ENCODE measurements at places on chromosomes 11 and 22.
A peak's percentile ranks its signal among the peaks of the same experiment; 100 is the strongest.

GRCh38 chr11:114293201-114293711 lies 2.9 kb upstream of the NNMT start:
- DNase-seq, result no peak

DNA sequence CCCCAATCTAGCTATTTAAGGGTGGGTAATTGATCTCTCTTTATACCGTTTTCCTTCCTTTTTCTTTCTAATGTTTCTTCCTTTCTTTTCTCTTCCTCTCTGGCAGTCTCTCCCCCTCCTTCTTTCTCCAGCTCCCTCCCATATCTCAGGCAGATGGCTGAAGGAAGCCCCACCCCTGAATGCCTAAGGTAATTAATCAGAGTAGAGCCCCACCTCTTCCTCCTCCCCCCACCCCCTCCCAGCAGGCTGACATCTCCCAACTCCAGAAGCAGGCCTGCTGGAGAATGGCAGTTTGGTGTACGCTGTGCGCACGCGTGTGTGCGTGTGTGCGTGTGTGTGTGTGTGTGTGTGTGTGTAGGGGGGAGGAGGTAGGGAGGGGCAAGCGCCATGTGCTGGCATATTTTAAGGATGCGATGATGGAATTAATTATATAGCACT lies 122.6 kb downstream of the APOL5 start:
- peak; percentile 54 for DNase-seq

- DNase-seq, result no peak
Observed at GRCh38 chr11:124891373-124891861, 6.2 kb downstream of the ROBO4 start.

- DNase-seq, result no peak
Observed at GRCh38 chr22:35189559-35189958, 67.7 kb upstream of the HMGXB4 start.

- no peak for DNase-seq
Observed at GRCh38 chr11:32374261-32374711, 61.1 kb downstream of the WT1 start.

GRCh38 chr11:26227301-26227746 lies 104.6 kb upstream of the ANO3 start:
- DNase-seq, result peak; percentile 1

- no peak for DNase-seq
Observed at GRCh38 chr11:65903068-65903481, 2.9 kb upstream of the FOSL1 start.

GRCh38 chr11:65584106-65584505 lies 8.3 kb downstream of the EHBP1L1 start:
- no peak for DNase-seq

DNA sequence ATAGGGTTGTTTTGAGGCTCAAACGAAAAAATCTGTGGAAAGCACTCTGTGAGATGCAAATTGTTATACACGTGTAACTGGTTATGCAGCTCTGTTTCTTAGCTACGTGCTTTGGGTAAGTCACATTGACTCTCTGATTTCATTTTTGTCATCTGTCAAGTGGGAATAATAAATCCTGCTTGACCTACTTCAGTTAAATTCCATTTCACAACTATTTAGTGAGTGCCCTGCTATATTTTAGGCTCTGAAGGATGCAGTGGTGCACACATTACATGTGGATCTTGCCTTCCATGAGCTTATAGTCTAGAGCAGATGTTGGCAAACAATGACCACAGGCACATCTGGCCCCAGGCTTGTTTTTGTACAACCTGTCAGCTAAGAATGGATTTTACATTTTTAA lies 133.6 kb upstream of the PLET1 start:
- no peak for DNase-seq

DNA sequence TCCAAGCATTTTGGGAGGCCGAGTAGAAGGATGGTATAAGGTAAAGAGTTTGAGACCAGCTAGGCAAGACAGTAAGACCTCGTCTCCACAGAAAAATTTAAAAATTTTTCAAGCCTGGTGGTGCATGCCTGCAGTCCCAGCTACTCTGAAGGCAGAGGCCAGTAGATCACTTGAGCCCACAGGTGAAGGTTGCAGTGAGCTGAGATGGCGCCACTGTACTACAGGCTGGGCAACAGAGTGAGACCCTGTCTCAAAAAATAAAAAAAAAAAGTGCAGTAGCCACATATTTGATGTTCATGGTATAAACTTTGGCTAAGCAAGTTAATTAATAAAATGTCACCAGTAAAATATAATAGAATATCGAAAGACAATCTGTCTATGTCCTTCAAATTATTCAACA lies 27.0 kb downstream of the LGR4 start:
- no peak for DNase-seq

DNA sequence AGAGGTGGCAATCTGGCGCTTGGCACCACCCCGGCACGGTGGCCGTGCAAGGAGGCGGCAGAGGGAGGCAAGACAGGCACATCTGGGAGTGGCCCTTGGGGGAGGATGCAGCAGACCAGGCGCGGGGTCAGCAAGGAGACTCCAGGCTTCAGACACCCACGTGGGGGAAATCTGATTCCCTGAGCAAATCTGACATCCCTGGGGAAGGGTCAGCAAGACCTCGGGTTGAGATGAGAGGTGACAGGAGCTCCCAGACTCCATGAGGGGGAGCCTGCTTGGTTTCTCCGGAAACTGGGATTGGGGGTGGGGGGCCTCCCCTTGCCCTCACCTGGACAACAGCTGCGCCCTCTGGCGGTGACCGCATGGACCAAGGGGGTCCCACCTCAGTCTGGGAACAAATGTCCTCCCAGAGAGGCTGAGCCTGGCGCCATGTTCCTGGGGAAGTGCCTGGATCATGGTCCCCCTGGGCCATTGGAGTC lies 4.0 kb upstream of the RCOR2 start:
- no peak for DNase-seq

DNA sequence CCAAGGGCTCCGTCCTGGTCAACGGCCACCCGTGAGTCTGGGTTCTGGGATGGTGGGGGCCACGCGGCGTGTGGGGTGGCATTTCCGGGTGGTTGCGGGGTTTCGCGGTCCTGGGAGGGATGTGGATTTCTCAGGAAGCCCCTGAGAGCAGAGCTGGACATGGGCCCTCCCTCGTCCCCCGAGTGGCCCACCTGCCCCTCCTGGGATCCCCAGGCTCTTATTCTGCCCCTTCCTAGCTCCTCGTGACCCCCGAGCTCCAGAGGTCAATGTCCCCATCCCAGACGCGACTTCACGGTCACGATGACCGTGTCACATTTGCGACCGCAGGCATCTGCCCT lies 4.4 kb downstream of the MUC5AC start:
- no peak for DNase-seq

GRCh38 chr11:95153857-95154246 lies 64.2 kb downstream of the ENDOD1 start:
- DNase-seq, result no peak
